ENCODE measurements at places on chromosomes 2 and 18.

- no peak for DNase-seq
Measured at GRCh38 chr2:171141320-171141719, 19.4 kb downstream of the TLK1 start.

DNA sequence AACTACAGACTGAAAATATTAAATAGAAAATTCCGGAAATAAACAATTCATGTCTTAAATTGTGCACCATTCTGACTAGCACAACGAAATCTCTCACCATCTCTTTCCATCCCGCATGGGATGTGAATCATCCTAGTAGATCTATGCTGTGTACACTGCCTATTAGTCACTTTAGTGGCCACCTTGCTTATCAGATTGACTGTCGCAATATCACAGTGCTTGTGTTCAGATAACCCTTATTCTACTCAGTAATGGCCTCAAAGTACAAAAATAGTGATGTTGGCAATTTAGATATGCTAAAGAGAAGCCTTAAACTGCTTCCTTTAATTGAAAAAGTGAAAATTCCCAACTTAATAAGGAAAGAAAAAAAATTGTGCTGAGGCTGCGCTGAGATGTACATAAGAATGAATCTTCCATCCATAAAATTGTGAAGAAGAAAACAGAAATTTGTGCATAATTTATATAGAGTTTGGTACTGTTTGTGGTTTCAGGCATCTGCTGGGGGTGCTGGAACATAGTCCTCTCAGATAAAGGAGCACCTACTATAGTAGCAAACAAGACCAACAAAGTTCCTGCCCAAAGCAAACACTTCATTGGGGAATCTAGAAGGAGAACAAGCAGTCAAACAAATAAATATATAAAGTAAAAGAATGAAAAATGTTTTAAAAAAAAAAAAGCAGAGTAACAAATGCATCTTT is 12.0 kb downstream of the PSMD1 start:
- no peak for DNase-seq

GRCh38 chr2:200843993-200844948 is 20.2 kb downstream of the CLK1 start:
- no peak for DNase-seq

DNA sequence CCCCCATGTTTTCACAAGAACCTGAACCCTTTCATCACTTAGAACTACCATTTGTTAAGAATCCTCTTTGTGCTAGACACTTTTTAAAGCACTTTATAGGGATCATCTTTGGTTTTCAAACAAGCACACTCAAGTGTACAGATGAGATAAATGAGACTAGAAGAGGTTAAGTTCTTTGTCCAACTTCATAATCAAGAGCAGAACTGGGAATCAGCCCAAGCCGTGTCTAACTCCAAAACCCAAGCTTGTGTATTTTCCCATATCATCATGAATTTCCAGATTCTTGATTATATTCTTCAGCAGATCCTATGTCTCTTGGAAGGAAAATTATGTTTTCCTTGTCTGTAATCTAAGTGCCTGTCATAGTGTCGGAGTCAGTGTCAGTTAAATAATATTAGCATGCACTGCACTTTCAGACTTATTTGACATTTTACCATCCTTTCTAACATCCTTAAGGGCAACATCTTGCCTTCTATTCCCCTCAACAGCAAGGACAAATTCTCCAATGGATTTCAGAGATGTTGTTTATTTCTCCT is 123.0 kb upstream of the SETBP1 start:
- no peak for DNase-seq

- no peak for DNase-seq
Measured at GRCh38 chr2:128395640-128396499, 77.2 kb upstream of the HS6ST1 start.

DNA sequence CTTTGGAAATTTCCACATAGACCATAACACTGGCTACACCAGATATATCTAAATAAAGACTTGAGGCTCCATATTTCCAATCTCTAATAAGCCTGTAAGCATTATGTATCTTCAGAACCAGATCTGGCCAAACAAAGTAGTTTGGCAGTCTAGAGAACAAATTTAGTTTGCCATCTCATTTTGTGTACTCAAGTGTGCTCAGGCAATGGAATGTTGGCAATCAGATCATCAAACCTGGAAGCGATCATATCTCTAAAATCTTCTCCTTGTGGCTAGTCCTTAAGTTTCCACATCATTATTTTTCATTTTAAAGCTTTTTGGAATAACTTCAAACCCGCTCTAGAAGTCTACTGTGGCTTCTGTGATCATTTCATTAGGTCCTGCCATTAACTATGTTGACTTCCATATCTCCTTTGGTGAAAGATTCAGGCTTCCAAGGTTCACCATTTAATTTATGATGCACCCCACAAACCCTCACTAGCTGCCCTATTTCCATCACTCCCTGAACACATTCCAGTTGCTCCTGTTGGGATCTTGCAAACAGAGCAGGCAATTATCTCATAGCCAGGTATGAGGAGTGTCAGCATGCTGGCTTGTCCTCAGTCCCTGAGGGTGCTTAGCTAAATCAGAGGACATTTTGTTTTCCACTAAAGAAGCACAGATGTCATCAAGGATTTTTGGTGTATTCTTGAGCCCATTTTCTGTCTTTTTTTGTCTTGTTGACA is 46.2 kb downstream of the WDR75 start:
- DNase-seq = no peak
